Liver (tissue), 10 donors: ENCODE measurements at places on chromosomes 16 and 17. TPM values are rescaled to one million over a fixed set of nuclear protein-coding genes. Genes with fewer than 3 reads are reported as not detected.

- no peak for DNase-seq
- peaks cover 6% of the 10 kb centered on the region for H3K4me1 ChIP-seq
- no peak overlapping the region for H3K27ac ChIP-seq
- no peak overlapping the region for H3K4me3 ChIP-seq
Observed at GRCh38 chr16:2987833-2988232, 7.6 kb upstream of the PKMYT1 start.

The PITPNM3 gene
- total RNA-seq = 5.0 TPM

DNA sequence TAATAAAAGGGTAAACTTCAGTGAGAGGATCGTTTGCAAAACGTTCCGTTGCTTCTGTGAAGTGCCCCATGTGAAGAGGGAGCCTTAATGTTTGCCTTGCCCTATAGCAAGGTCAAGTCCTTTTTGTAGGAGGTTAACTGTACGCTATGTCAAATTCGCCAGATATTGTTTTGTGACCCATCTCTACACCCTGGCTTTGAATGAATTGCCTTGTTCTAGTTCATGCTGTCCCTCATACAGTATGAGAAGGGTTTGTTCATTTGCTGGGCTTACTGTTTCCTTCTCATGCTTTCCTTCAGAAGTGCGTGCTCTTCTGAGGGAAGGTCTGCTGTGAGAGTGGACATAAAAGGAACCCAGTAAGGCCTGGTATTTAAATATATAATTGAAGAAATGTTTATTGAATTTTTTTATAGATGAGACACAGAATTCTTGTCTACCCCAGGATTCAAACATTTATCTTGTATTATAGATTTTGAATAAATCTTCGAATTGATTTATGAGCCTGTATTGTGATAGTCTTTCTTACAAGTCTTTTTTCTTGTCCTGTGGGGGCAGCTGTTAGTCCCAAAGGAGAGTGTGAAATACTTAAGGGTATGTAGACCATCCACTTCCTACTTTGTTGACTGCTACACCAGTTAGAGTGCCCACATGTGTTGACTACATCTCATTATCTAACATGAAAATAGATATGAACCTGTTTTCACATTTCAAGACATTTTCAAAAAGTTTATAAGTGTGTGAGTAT is 1.7 kb downstream of the MAP3K3 start:
- peak overlapping the region; percentile 1 for H3K4me3 ChIP-seq
- H3K4me1 ChIP-seq = peaks cover 13% of the 10 kb centered on the region
- H3K27me3 ChIP-seq = no peaks in the 10 kb centered on the region

The SEZ6 gene
- total RNA-seq = not detected

DNA sequence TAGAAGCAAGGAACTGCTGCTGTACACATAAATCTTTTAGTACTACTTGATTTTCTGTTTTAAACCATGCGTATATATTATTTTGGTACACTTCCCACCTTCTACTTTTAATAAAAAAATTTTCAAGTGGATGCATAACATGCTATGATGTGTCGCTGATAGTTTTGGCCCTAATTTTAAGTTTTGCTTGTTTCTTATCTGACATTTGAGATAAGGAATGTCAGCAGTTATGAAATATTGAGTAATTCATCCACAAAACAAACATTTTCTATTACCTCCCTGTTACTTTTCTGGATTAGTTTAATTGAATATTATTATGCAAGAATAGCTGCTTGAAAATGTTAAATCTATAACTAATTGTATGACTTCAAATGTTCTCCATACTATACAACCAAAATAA is 35.8 kb downstream of the N4BP1 start:
- DNase-seq = no peak
- H3K27ac ChIP-seq = no peak overlapping the region
- no peak overlapping the region for H3K4me3 ChIP-seq
- H3K36me3 ChIP-seq = peaks cover 1% of the 10 kb centered on the region

- no peaks in the 10 kb centered on the region for H3K27me3 ChIP-seq
- peak overlapping the region; percentile 89 for H3K27ac ChIP-seq
- DNase-seq = no peak
- H3K36me3 ChIP-seq = no peaks in the 10 kb centered on the region
- H3K4me3 ChIP-seq = no peak overlapping the region
Observed at GRCh38 chr16:77711179-77711578, 11.1 kb upstream of the NUDT7 start.

- no peaks in the 10 kb centered on the region for H3K36me3 ChIP-seq
- no peak overlapping the region for H3K27ac ChIP-seq
- no peaks in the 10 kb centered on the region for H3K4me1 ChIP-seq
- no peak for DNase-seq
- no peaks in the 10 kb centered on the region for H3K27me3 ChIP-seq
Observed at GRCh38 chr16:78998879-78999278, 601.7 kb downstream of the MAF start.

The HOXB9 gene
- total RNA-seq = not detected

The EFNB3 gene
- 0.33 TPM for total RNA-seq

The EME1 gene
- total RNA-seq = 0.08 TPM

- H3K4me3 ChIP-seq = peak overlapping the region; percentile 0
- H3K27me3 ChIP-seq = no peaks in the 10 kb centered on the region
- H3K27ac ChIP-seq = no peak overlapping the region
- H3K36me3 ChIP-seq = no peaks in the 10 kb centered on the region
Observed at GRCh38 chr17:69448431-69449102, 34.1 kb downstream of the MAP2K6 start.

The TUBG1 gene
- 12.5 TPM for total RNA-seq

DNA sequence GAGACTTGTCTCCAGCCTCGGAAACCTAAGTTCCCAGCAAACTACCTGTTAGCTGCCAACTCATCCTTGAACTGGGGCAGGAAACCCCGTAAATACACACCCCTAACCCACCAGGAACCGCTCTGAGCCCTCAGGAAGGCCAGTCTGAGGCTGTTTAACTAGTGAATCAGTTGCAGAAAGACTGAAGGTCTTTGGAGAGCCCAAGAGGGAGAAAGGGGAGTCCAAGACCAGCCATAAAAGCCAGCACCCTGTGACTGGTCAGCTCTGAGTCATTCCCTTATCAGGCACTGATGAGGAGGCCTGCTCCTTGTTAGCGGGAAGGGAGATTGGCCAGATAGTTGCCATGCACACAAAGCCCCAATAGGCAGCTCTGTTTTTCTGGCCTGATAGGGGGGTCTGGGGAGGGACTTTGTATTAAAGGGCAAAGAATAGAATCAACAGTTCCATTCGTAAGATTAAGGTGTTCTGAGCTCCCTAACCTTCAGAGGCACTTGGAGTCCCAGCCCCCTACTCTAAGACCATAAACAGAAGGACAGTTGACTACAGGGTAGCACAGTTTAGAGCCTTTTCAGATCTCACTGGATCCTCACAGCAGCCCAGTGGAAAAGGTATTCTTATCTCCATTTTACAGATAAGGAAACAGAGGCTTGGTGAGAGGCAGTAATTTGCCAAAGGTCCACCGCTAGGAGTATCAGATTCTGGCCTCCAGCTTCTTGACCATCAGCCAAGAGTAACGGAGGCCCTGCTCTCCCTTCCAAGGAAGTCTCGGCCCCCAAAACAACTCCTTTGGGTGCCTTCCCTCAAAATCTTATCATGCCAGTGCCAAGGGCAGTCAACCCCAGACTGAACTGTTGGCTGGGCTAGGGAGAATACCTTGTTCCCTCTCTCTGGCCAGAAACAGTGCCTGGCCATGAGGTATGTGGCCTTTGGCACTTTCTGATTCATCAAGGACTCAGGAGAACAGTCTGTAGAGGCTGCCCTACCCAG is 2.2 kb upstream of the KRT19 start:
- H3K27ac ChIP-seq = no peak overlapping the region
- H3K4me3 ChIP-seq = no peak overlapping the region
- DNase-seq = no peak
- no peaks in the 10 kb centered on the region for H3K27me3 ChIP-seq
- peaks cover 6% of the 10 kb centered on the region for H3K4me1 ChIP-seq
- H3K36me3 ChIP-seq = no peaks in the 10 kb centered on the region

DNA sequence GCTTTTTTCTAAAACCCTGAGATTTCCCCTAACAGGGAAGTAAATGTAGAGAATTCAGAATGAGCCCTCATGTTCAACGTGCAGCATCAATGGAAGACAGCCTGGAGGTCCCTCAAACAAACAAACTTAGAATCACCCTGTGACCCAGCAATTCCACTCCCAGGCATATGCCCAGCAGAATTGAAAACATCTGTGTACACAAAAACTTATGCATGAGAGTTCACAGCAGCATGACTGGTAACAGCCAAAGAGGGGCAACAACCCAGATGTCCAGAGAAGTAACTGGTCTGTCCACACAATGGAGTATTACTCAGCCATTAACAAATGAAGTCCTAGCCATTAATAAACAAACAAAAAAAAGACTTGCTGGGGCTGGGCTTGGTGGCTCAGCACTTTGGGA is 252.7 kb downstream of the PARN start:
- no peaks in the 10 kb centered on the region for H3K4me1 ChIP-seq
- H3K36me3 ChIP-seq = no peaks in the 10 kb centered on the region
- no peak for DNase-seq
- no peak overlapping the region for H3K4me3 ChIP-seq
- no peak overlapping the region for H3K27ac ChIP-seq

- no peak overlapping the region for H3K4me3 ChIP-seq
- no peaks in the 10 kb centered on the region for H3K27me3 ChIP-seq
- H3K36me3 ChIP-seq = no peaks in the 10 kb centered on the region
- no peak overlapping the region for H3K27ac ChIP-seq
- DNase-seq = no peak
Observed at GRCh38 chr17:63495491-63495890, 18.6 kb downstream of the ACE start.

The CDK5R1 gene
- total RNA-seq = 0.84 TPM

DNA sequence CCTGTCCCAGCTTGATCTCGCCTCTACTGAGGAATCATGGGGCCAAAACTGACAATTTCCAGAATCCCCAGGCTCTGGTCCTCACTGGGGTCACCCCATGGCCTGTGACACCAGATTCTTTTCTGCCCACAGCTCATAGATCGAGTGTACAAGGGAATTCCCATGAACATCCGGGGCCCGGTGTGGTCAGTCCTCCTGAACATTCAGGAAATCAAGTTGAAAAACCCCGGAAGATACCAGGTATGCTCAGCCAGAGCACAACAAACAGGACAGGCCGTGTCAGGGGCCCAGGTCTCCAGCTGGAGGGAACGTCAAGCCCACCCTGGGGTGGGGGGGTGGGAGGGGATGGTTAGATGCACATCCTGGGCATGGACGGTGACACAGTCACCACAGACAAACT is 17.5 kb downstream of the USP6 start:
- no peak overlapping the region for H3K4me3 ChIP-seq
- no peaks in the 10 kb centered on the region for H3K27me3 ChIP-seq
- no peak for DNase-seq
- H3K36me3 ChIP-seq = no peaks in the 10 kb centered on the region
- H3K4me1 ChIP-seq = no peaks in the 10 kb centered on the region
- no peak overlapping the region for H3K27ac ChIP-seq
